Cardiac fibroblast (primary cell): ENCODE measurements at places on chromosomes 7 and 10.

- DNase-seq, result peak; percentile 53
These were observed 72.4 kb upstream of the LRRC4 start for GRCh38 chr7:128103498-128104107.

- no peak for DNase-seq
These were observed 119.8 kb downstream of the SLIT1 start for GRCh38 chr10:97065686-97066660.

- no peak for DNase-seq
These were observed 21.8 kb downstream of the KCP start for GRCh38 chr7:128888756-128889095.

DNA sequence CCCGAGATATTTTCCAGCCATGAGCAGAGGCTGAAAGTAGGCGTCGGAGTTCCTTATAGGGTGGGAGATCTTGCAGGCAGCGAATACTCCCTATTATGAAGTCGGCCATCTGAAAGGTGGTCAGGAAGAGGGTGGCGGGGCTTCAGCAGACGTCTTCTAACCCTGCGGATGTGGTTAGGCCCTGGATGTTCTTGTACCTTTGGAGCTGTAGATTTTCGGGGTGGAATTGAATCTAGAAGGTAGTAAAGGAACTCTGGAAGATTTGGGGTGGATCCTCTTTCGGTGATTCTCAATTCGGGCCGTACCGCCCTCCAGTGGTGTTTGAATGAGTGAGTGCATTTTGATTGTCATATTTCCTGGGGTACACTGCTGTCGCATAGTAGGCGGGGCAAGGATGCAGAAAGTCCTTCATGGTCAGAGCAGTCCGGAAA, 635 bp downstream of the NUP205 start:
- peak; percentile 59 for DNase-seq

GRCh38 chr7:47803025-47803424, 145.2 kb downstream of the PKD1L1 start:
- no peak for DNase-seq

DNA sequence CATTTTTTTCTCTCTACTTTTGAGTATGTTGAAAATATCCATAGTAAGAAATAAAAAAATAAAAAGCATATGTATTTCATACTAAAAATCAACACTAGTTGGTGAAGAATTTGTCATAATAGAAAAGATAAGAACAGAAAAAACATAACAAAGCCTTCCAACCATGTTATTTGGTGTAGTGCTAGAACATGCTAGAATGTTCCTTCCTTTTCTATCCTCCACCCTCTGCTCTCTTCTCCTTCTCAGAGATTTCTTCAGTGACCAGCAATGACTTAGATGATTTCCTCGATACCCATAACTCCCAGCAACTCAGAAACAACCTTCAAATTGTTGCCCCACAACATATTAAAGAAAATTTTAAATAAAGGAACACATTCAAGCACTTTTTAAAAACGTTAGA, 2.6 kb downstream of the ZC3HAV1 start:
- DNase-seq, result no peak

DNA sequence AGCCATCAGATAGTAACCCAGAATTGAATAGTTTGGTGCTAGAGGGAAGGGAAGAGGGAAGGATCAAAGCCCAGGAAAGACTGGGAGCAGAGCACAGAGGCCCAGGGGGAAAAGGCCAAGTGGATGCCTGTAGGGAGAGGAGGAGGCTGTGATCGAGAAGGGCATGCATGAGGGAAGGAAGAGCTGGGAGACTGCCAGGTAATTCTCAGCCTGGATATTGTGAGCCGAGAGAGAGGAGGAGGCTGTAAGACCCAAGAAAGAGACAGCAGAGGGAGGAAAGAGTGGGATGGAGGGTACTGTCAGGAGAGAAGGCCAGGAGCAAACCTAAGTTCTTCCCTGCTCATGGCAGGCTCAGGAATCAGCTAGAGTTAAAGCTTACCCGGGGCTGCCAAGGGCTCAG, 178.2 kb downstream of the CCDC3 start:
- no peak for DNase-seq

GRCh38 chr10:121639416-121639815, 41.2 kb upstream of the FGFR2 start:
- DNase-seq, result no peak

- peak; percentile 72 for DNase-seq
These were observed 228.8 kb downstream of the EXOC4 start for GRCh38 chr7:133481676-133482075.

GRCh38 chr10:124242365-124242764, 149.0 kb upstream of the CHST15 start:
- DNase-seq, result no peak

DNA sequence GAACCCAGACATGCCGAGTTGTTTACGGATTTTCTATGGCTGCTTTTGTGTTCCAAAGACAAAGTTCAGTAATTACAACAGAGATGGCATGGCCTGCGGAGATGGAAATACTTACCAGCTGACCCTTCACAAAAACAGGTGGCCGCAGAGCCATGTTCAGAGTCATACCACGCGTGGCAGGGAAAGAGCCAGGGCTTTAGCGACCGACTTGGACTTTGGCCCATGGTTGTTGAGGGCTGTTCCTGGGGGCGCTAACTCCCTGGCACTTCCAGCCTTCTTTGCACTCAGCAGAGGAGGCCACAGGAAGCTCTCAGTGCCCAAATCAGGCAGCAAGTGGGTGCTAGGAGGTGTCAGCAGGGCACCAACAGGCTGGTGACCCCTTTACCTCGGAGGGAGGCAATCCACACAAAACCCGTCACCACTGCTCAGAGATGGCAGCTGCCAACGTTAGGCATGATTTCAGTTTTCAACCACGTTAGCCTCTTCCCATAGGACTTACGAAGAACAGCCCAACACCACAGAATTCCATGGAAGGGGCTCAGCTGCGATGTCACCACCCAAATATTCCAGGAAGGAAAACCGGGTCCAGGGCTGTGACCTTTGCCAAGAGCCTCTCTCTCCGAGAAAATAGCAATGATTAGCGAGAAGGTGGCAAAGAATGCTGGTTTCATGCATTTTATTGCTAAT, 21.4 kb upstream of the CNPY1 start:
- no peak for DNase-seq

- DNase-seq, result peak; percentile 59
These were observed 9.2 kb downstream of the AQP1 start for GRCh38 chr7:30920584-30921539.

DNA sequence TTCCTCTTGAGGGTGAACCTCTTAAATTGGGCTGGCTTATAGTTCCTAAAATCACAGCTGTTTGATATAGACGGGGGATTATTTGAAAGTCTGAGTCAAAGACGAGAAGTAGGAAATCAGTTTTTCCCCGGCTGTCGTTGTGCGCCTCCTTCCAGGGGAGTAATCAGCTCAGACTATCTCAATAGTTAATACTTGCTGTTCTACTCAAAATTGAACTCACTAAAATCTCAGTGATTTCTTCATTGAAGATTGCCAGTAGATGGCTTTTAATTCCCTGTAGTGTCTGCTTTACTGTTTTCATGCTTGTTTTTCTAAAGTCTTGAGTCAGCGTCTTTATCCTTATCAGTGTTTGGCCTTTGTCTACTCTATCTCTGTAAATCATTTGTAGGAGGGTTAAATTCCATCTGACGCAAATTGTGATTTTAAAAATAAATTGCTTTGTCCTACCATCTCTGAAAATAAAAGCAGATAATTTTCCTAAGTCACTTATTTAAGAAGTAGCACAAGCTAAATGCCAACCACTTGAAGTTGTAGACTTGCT, 47.3 kb downstream of the CNNM2 start:
- DNase-seq, result no peak

DNA sequence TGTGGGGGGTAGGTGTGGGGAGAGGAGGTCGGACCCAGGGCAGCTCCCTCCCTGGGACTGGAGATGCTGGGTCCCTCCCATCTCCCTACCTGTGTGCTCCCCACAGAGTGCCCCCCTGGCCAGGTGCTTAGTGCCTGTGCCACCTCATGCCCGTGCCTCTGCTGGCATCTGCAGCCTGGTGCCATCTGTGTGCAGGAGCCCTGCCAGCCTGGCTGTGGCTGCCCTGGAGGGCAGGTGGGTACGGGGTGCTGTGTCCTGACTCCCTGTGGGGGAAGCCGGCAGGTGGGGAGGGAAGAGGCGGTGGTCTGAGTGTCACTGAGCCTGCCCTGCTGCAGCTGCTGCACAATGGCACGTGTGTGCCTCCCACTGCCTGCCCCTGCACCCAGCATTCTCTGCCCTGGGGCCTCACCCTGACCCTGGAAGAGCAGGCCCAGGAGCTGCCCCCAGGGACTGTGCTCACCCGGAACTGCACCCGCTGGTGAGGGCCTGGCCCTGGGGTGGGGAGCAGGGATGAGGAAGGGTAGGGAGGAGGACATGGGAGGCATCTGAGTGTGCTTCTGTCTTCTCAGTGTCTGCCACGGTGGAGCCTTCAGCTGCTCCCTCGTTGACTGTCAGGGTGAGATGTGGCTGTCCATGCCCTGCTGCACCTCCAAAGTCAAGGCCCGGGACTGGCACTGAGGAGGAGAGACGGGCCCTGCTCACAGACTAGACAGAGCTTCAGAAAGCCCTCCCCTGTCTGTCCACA, 11.7 kb upstream of the ZNF862 start:
- no peak for DNase-seq

GRCh38 chr7:138228769-138229168, 152.5 kb downstream of the AKR1D1 start:
- DNase-seq, result no peak

DNA sequence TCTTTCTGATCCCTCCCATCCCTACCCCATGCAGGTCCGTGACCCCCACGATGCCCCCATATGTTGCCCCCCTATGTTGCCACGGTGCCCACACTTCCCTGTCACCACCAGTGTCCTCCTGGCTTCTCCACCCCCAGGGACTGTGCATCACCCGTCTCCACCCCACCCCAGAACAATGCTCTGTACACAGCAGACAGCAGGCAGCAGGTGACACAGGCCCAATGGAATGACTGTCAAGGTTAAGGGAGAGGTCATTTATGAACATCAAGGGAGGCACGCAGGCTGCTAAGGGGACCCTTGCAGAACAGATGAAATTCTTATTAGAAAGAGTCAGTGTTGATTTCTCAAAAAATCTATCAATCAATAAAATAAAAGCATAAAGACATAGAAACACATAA, 71.5 kb downstream of the PARP12 start:
- DNase-seq, result peak; percentile 12

GRCh38 chr7:95737828-95738505, 34.4 kb upstream of the DYNC1I1 start:
- DNase-seq, result no peak

DNA sequence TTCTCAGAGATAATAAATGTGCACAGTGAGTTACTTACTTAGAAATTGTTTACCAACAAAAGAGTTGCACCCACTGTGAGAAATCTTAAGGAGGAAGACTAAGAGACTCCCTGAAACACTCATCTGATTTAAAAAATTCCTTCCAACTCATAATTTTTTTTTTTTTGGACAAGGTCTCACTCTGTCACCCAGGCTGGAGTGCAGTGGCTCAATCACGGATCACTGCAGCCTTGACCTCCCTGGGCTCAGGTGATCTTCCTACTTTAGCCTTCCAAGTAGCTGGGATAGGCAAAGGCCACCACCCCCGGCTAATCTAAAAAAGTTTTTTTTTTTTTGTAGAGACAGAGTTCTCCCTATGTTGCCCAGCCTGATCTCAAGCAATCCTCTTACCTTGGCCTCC, 36.0 kb downstream of the MALSU1 start:
- DNase-seq, result no peak

DNA sequence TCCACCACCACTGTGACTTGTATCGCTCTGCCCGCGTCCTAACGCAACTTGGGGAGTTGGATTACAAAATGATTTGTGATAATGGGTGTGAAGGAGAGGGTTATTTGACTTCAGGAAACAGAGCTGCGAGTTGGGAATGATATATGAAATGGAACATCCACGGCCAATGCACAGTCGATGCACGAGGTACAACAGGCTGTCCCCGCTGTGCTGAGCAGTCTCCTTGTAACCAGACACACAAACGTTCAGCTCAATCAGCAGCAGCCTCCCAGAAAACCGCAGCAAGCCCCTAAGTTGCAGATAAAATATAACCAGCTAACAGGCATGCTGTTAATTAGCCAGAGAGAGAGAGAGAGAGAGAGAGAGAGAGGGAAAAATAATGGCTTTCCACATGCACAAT, 332.7 kb upstream of the MGMT start:
- no peak for DNase-seq

DNA sequence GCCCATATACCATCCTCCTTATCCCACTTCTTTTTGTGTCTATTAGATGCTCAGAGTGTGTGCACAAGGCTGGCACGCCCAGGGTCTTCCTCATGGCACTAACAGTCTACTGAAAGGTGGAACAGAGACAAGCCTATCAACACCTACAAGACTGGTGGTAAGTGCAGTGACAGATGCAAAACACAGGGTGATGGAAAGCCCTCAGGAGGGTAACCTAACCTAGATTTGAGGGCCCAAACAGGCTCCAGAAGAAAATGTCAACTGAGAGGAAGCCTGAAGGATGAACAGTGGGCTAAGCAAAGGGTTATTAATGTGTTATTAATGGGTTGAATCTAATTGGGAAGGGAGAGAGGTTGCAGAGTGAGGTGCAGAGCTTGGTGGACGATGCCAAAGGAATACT, 1.2 kb upstream of the FAS start:
- no peak for DNase-seq

GRCh38 chr7:137001041-137001440, 132.6 kb downstream of the CHRM2 start:
- no peak for DNase-seq

- DNase-seq, result no peak
These were observed 30.8 kb downstream of the LDB3 start for GRCh38 chr10:86699125-86699524.

DNA sequence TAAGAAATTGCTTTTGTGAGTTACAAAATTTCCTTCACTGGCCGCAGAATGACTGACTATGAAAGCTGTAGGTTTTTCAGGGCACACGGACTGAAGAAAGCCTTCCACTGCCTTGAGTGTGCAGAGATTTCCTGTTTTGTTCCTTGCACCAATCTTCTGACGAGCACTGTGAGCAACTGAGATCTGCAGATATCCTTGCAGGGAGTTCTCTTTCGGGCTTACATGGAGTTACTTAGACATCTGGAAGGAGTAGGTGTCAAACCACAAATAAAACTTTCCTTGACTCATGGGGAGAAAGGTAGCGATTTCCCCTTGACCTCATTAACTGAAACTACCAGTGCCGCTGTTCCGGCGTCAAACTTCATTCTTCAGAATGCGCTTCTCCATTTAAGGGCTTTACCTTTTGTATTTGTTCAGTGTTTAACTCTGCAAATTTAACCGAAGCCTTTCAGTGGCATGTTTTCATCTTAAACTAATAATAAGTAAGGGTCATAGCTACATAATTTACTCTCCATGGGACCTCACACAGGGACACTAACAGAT, 1175.3 kb downstream of the GATA3 start:
- no peak for DNase-seq

DNA sequence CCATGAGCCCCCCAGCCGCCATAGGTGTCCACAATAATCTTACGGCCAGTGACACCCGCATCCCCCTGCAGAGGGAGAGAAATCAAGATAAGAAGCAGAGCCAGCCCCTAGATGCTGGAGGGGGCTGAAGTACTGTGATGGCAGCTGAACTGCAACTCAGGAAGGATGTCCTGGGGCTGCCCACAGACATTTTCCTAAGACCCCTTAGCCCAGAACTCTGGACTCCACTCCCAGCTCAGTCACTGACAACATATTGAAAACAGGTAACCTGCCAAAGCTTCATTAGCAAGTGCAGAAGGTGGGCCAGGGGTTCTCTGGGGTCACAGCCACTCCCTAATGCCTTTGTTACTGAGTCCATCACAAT, 14.3 kb downstream of the MAT1A start:
- DNase-seq, result no peak
